ENCODE measurements at places on chromosomes 7 and 10. TPM values are rescaled to one million over a fixed set of nuclear protein-coding genes. Genes with fewer than 3 reads are reported as not detected.

DNA sequence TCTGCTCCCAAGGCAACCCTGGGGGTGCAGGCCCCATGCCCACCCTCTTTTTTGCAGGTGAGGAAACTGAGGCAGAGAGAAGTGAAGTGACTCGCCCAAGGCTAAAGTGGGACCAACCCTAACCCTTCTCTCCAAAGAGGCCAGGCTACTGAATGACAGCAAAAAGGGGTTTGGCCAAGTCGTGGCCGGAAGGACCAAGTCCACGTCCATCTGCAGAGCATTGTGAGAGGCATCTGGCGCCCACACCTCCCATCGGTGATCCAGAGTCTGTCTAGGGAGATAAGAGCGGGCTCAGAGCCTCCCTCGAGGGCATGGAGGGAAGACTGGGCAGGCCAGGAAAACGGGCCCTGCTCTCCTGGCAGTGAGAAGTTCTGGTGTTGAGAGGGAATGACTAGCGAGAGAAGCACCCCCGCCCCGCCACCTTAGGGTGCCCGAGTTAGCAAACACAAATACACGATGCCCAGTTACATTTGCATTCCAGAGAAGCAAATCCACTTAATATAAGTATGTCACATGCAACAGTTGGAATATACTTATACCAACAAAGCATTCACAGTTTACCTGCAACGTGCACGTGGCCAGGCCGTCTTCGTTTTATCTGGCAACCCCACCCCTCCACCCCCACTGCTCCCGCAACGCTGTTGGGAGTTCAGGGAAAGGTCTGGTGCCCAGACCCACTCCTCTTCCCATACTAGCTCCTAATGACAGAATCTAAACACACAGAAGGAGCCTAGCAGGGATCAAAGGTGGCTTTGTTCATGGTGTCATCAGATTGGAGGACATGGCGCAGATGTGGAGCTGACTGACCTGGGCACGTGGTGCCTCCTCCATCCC, 124.9 kb downstream of the OAT start:
- DNase-seq = no peak
- H3K36me3 ChIP-seq = no peaks in the 10 kb centered on the region
- H3K27ac ChIP-seq = no peak overlapping the region
- H3K4me1 ChIP-seq = no peaks in the 10 kb centered on the region
- no peak overlapping the region for H3K4me3 ChIP-seq

UPK3B gene
- total RNA-seq = 1.1 TPM

- no peak overlapping the region for H3K27ac ChIP-seq
- H3K4me3 ChIP-seq = no peak overlapping the region
- H3K36me3 ChIP-seq = no peaks in the 10 kb centered on the region
- H3K4me1 ChIP-seq = peaks cover 11% of the 10 kb centered on the region
- DNase-seq = no peak
- H3K27me3 ChIP-seq = no peaks in the 10 kb centered on the region
Observed at GRCh38 chr10:69816521-69816920, 14.8 kb downstream of the COL13A1 start.

DNA sequence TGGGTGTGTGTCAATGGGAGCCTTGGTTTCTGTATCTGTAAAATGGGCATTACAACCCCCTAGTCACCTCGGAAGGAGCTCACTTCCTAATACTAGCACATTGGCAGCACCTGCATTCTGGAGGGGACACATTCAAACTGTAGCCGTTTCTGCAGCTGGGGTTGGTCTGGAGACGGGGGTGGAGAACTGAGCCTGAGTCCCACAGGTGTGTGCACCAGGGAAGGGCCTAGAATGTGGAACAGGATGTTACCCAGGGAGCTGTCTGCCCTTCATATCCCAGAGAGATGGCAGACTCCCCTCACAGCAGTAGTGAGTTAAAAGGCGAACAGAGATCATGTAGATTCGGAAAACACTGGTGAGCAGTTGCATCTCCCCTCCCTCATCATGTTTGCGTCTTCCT, 272.8 kb upstream of the ZNF32 start:
- H3K4me1 ChIP-seq = no peaks in the 10 kb centered on the region
- no peaks in the 10 kb centered on the region for H3K27me3 ChIP-seq
- no peak for DNase-seq
- H3K36me3 ChIP-seq = no peaks in the 10 kb centered on the region

DNA sequence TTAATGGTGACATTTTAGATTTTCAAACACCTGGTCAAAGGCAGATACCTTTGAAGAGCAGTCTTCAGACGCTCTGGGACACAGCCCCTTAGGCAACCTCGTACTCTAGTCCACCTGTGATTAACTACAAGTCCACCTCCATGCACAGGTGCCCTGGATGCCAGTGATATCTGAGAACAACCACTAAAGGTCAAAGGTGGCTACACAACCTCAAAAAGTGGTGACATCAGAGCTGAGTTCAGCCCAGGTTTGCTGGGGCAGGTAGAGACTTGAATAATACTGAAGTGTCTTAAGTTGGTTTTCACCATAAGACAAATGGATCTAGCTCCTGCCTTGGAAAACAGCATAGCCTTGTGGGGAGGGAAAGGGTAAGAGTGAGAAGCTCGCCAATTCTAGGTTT, 143.4 kb upstream of the ADO start:
- no peak overlapping the region for H3K27ac ChIP-seq
- DNase-seq = no peak
- no peaks in the 10 kb centered on the region for H3K36me3 ChIP-seq

Data from activated CD4-positive, alpha-beta T cell treated with anti-CD3 and anti-CD28 coated beads for 36 hours (primary cell).